ENCODE measurements at places on chromosomes 6 and 20.

DNA sequence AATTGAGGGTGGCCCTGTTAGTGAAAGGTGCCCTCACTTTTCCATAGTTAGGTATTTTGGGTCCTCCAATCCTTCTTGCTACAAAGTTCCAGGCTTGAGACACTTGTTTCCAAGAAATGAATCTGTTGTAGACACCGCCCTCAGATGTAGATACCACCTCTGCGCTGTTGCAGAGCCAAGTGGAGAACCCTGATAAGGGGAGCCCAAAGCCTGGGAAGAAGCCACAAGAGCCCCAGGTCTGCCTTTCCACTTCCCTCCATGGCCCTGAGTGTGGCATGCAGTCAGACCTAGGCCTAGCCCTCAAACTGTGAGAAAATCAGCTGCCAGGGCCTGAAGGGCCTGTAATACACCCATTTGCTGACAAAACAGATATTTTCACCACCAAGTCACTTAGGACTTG is 37.1 kb downstream of the DTD1 start:
- DNase-seq, result no peak

DNA sequence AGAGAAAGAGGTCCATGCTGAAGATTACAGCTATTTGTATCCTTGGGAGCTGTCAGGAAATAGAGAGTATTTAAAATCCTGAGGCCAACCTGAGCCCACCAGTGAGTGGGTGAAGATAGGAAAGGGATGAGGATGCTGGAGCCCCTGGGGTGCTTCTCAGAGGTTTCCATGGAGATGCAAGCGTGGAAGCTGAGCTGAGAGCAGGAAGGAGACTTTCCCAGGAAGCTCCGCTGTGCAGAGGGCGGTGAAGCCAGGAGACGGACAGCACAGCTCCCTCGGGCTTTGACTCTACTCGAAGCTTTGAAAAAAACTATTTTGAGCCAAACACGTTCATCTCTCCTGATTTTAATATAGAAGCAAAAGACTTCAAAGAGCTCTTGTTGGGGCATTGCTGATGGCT is 222.1 kb downstream of the SMOC2 start:
- no peak for DNase-seq

- no peak for DNase-seq
These were observed 101.9 kb downstream of the GPR63 start for GRCh38 chr6:96735332-96735731.

DNA sequence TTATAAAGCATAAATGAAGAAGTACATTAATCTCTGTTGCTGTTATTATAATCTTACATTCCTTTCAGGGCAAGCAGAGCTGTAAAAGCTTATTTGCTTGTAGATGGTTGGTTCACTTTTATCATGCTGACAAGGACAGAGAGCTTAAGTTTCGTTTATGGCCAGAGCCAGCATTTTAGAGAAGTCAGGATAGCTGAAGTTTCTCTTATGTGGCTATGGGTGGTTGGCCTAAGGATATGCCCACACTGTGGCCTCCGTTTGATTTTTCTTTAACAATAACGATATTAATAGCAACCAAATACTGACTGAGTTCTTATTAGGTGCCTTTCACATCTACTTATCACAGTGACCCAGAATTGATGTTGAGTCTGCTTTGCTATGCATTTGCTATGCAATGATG is 78.5 kb downstream of the FARS2 start:
- no peak for DNase-seq

GRCh38 chr20:51444467-51444866 is 98.1 kb downstream of the NFATC2 start:
- no peak for DNase-seq

GRCh38 chr20:44234566-44235317 is 12.4 kb upstream of the GDAP1L1 start:
- no peak for DNase-seq

DNA sequence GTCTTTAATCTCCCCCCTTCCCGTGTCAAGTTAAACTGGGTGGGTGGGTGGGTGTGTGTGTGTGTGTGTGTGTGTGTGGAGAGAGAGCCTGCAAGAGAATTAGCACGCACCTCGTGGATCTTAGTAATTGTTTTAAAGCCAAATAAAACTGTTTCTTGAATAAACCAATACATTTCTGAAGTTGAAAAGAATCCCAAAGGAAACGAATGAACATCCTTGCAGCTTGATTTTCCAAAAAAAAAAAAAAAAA is 381 bp upstream of the BICRAL start:
- no peak for DNase-seq

- no peak for DNase-seq
These were observed 171.5 kb downstream of the CDKAL1 start for GRCh38 chr6:20705741-20706140.

DNA sequence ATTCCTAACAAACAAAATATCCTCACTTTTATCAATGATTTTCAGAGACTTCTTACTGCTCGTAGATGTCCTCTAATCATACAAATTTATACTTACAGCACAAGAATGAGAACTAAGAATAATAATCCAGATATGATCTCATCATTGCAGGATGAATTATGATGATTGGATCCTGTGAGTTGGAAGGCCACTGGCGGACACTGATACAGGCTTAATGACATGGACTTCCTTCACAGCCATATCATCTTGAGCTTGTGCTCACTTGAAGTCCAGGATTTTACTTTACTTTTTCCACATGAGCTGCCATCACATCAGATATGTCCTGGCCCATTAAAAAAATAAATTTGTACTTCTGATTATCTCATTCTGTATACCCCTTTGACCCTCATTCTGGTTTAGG is 94.3 kb downstream of the NKAIN2 start:
- DNase-seq, result no peak

DNA sequence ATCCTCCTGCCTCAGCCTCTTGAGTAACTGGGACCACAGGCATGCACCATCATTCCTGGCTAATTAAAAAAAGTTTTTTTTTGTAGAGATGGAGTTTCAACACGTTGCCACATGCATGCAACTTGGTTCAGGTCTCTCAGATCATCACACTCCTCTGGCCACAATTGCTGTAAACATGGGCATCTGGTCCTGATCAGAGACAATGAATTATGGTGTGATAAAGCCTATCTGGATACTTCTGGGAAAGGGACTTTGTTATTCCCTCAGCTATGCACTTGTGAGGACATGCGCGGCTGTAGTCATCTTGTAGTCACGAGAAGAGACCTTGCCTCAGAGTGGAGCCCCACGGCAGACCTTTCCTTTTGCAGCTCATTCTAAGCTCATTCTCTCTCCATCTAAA is 210.9 kb upstream of the ZFP64 start:
- no peak for DNase-seq

DNA sequence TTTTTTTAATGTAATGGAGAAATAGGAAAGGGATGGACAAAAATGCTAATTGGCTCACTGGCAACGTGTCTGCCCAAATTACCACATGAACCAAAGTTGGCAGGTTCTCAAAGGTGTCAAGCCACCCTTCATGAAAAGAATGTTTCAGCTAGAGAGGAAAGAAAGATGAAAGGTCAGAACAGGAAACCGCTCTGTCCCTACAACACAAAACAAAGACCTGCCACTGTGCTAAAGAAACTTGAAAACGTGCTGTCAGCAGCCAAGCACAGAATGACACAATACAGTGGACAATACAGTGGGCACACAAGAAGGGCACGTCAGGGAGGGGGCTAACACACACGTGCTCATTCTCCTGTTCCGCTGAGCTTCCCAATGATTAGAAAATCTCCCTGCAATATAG is 4.9 kb downstream of the PREP start:
- no peak for DNase-seq

- no peak for DNase-seq
These were observed 158.6 kb upstream of the MLN start for GRCh38 chr6:33962246-33963027.

DNA sequence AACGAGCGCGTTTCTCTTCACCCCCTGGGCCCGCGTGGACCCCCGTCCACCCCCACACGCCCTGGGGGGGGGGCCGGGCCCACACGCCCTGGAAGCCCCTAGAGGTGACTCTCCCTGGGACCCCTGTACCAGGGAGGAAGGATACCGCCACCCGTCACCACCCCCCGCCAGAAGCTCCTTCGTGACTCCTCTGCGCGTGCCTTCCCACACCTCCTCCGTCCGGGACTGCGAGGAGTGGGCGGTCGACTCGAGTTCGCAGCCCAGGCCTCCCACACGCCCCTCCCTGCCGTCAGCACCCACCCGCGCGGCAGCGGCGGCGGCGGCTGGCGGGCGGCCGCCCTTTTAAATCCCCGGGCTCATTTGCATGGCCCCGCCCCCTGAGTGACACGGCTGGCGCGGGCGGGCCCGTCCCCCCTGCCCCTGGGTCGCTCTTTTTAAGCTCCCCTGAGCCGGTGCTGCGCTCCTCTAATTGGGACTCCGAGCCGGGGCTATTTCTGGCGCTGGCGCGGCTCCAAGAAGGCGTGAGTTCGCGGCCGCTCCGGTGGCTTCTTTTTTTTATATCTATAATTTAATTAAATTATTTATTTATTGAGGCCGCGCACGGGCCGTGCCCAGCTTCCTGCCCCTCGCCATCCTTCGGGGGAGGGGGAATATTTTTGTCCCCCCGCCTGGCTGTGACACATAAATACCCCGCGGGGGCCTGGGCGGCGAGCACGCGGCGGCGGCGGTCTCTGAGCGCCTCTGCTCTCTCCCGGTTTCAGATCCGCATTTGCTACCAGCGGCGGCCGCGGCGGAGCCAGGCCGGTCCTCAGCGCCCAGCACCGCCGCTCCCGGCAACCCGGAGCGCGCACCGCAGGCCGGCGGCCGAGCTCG is at the start of gene HMGA1:
Gene HMGA1, plus strand, starts transcription at position 431 of the 873 bp plus-strand sequence. CDS start 3,908 bp downstream, outside the sequence.
- peak; percentile 84 for DNase-seq

DNA sequence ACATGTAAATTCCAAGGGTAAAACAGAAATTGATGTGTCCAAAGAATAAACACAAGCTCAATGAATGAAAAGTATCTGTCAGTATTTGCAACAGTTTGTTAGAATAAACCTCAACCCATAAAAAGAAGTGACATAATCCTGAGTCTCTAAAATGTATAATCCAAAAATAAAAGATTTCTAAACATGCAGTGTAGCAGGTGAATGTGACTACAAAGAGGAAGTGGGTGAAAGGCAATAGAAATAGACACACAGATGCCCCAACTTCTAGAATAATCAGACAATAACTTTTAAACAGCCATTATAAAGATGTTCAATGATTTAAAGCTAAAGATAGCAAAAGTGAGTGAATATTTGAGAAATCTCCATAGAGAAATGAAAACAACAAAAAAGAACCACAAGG is 1009.2 kb upstream of the GJE1 start:
- DNase-seq, result no peak

- no peak for DNase-seq
These were observed 28.1 kb downstream of the HM13 start for GRCh38 chr20:31542201-31542842.

DNA sequence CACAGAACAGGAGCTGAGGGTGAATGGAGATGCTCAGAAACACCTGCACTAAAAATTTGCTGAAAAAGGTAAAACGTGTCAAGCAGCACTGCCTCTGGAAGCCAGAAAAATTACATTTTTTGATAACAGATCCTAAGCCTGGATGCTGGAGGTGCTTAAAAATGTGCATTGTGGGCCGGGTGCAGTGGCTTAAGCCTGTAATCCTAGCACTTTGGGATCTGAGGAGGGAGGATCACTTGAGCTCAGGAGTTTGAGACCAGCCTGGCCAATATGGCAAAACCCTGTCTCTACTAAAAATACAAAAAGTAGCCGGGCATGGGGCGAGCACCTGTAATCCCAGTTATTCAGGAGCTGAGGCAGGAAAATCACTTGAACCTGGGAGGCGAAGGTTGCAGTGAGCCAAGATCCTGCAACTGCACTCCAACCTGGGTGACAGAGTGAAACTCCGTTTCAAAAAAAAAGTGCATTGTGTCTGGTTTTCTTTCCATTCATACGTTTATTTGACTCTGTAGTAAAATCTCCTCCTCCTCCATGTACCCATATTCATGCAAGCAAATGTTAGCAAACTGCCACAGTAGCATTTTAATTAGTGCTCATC is 587 bp upstream of the BTN3A1 start:
- no peak for DNase-seq

DNA sequence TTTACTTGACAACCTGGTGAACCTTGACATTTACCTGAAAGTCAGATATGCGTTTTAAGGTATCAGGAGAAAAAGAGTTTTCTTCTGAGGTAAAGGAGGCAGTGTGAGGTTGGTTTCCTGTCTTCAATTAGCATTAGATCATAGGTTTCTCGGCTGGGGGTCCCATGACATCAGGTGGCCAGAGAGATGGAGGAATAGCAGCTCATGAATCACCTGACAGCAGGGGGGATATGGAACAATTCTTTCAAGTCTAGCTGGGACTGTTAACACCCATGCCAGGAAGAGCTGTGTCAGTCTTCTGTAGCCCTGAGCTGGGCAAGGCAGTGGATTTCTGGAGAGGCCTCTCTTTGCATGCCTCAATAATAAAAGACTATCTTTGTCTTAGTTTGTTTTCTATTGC is 108.0 kb upstream of the TMEM170B start:
- DNase-seq, result no peak

DNA sequence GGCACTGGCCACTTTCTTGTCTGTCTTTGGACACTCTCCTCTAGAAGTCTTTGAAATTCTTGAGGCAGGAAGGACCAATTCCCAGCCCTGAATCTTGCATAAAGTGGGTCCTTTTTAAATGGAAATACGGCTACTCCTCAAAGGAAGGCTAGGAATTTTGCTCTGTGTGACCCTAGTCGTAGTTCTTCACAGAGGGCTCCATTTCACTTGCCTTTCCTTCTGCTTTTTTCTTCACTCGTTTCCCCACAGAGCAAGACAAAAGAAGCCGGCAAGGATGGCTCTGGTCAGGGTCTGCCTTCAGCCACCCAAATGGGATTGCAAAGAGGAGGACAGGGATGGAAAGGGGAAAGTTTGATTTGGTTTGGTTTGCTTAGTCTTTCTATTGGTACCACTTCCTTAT is 25.8 kb downstream of the HLA-E start:
- DNase-seq, result no peak

DNA sequence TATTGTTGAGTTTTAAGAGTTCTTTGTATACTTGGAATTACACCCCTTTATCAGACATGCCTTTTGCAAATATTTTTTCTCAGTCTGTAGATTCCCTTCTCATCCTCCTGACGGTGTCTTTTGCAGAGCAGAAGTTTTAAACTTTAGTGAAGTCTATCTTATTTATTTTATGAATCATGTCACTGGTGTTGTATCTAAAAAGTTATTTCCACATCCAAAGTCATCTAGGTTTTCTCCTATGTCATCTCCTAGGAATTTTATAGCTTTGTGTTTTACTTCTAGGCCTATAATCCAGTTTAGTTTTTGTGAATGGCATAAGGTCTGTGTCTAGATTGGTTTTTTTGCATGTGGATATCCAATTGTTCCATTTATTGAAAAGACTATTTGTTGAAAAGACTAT is 271.3 kb downstream of the KIF16B start:
- no peak for DNase-seq

DNA sequence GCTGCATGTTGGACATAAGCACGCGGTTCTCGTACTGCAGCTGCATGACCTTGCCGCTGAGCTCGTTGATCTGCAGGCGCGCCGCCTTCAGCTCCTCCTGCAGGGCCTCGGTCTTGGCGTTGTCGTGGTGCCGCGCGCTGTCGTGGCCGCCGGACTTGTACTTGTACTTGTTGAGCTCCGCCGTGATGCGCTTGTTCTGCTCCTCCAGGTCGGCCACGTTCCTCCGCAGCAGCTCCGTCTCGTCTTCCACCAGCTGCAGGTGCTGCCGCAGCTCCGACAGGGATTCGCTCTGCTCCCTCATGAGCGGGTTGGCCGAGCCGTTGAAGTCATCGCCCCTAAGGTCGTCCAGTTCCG is 16.6 kb upstream of the KIAA0408 start:
- DNase-seq, result no peak

GRCh38 chr20:50708845-50709635 is 17.7 kb upstream of the RIPOR3 start:
- DNase-seq, result no peak
